ENCODE measurements at places on chromosomes 4 and X. TPM values are rescaled to one million over a fixed set of nuclear protein-coding genes. Genes with fewer than 3 reads are reported as not detected.

The FAM47E gene
- polyA plus RNA-seq = not detected

The PWWP3B gene
- not detected for polyA plus RNA-seq

DNA sequence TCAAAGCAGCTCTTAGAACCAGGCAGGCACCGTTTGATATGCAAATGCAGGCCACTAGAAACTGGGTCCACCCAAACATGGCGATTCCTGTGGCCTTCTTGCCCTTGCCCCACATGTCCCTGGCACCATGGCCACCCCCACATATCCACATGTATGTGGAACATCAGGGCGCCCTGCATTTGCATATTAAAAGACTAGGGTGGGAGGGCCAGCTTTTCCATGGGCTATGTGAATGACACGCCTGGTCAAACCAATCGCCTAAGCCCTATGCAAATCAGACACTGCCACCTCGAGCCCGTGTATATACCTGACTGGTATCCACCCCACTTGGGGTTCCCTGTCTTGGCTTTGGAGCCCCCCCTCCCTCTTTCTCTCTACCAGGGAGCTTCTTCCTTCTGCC, 107.0 kb downstream of the ABLIM2 start:
- DNase-seq = no peak

The USP17L12 gene
- not detected for polyA plus RNA-seq

GRCh38 chr4:109875106-109875505, 27.2 kb downstream of the LRIT3 start:
- no peak for DNase-seq

DNA sequence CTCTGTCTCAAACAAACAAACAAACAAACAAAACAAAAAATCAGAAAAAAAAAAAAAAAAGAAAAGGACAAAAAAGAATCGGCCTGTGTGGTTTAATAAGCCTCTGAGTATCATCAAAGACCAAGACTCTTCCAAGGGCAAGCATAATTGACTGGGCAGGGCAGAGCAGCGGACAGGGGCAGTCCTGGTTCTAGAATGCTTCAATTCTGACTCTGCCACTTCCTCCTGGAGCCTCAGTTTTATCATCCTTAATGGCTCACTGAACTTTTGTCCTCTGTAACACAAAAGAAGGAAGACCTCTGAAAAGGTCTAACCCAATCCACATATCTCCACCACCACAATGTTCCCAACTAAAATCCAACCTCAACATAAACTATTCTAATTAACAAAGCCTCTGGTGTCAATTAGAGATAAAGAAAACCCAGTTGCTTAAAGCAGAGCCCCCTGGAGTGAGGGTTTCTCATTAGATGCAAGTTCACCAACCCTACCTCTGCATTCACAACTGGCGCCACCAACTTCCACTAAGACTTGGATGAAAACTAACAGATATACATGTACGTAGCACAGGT, 51.7 kb downstream of the TBC1D9 start:
- no peak for DNase-seq

Measured in CD14-positive monocyte (primary cell).